Tibial nerve (tissue), 4 donors: ENCODE measurements at places on chromosomes 4 and X.

DNA sequence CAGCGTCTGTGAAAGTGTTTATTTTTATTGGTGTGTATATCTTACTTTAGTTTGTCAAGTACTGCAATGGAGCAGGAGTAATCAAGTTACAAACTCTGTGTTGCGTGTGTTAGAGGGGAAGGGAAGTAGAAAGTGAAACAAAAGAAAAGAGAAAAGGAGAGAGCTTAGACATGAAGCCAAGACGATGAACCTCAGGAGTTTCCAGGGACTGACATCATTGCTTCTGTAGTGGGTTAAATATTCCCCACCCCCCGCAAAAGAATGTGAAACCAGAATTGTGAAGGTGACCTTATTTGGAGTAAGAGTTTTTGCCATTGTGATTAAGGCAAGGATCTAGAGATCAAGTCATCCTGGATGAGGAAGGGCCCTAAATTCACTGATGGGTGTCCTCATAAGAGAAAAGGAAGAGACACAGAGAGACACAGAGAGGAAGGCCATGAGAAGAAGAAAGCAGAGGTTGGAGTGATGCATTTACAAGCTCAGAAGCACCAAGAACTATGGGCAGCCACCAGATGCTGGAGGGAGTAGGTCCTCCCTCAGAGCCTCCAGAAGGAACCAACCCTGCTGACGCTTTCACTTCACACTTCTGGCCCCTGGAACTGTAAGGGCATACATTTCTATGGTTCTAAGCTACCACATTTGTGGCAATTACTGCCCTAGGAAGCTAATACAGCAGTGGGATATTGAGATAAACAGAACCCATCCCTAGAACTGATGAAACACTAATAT is 173.6 kb upstream of the SFRP2 start:
- no peak for DNase-seq

DNA sequence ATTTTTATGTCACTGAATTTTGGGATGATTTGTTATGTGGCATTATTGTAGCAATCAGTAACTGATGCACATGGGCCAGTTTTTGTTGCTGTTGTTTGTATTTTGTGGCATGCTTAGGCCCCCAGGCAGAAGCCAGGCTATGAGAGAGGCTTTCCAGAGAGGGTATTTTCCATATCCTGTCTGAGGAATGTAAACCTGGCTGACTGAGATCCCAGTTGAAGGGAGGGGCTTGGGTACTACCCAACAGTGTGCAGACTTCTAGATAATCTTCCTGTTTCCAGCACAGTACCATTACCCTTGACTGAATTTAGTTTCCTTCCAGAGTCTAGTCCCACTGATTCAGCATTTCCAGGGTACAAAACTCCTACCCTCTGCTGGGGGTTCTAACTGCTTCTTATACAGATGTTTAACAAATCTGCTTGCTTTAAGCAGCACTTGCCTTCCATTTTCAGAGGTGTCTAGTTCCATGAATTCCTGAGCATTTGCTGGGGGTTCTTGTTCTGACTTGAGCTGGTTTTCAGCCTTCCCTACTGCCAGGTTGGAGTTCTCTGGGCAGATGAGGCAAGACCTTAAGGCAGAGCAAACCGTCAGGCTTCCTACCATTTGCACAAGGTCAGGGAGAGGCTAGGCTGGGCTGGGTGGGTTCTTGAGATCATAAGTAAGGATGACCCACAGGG is 104.7 kb upstream of the EGFL6 start:
- no peak for DNase-seq

DNA sequence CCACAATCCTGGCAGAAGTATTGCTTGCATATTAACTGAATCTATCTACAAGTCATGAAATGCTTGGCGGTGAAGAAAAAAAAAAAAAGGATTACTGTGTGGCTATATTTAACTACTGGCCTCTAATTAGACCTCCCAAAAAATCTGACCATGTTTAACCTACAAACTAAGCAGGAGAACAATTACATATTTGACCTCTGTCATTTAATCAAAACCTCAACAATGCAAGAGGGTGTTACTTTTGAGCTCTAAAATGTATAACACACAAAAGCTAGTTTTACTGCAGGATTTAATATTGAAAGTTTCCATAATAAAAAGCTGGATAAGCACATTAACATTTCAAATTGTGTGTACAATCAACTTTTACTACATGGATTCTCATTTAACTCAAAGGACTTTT is 1.5 kb downstream of the ITM2A start:
- no peak for DNase-seq

DNA sequence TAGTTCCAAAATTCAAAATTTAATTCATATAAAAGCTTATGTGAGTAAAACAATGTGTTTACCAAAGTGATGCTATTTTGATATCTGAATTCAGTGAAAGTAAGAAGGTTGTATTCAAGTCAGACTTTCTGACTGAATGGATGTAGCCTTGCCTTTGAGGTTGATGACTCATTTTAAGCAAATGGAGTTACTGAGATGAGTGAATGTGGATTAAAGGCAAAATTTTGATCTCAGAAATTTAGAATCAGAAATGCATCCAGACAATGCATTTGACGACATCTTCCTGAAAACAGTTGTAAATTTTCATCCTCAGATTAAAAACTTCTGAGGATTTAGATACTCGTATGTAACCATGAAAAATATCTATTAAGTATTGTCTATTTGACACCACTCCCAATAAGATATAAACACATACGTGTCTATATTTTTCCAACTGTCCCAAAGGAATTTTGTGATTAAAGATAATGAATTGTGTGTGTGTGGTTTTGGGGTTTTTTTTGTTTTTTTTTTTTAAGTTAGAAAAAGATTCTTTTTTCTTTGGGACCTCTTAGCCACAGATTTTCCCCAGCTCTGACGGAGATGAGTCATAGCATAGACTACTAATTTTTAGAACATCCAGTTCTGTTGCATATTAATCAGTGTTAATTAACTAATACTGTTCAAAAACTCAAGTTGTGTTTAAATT is 34.4 kb downstream of the NFKB1 start:
- no peak for DNase-seq

- DNase-seq: no peak
These were observed 55.7 kb downstream of the ANTXR2 start for GRCh38 chr4:80017125-80017854.

DNA sequence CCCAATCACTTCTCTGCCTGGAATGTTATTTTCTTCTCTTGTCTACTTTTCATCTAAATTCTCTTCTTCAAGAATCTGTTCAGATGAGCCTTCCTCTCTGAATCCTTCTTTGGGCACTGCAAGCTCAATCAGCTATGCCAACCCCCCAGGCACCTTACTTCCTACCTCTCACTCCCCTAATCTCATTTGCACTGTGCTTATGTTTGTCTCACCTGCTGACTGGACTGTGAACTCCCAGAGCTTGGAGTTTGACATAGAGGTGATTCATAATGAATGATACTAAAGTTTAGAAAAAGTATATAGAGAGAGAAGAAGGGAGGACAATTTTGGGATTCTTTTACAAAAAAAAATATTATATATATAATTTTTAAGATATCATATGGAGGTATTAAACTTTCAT is 36.3 kb downstream of the ANXA10 start:
- DNase-seq: no peak

DNA sequence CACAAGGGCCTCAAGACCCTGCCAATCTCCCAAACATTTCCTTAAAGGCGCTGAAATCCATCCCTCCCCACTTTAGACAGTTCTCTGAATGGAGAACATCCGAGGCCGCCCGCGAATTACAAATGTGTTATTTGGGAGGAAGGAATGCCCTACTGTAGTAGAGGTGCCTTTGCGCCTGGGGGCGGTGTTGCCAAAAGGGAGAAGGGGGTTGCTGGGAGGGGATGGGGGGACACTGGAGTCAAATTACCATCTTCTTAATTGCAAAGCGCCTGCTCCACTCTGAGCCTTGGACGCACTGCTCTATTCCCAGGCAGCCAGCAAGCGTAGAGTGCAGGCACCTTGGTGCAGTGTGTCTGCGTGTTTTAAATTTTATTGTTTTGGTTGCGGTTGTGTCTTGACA is 2.7 kb downstream of the TMEM255A start:
- no peak for DNase-seq

DNA sequence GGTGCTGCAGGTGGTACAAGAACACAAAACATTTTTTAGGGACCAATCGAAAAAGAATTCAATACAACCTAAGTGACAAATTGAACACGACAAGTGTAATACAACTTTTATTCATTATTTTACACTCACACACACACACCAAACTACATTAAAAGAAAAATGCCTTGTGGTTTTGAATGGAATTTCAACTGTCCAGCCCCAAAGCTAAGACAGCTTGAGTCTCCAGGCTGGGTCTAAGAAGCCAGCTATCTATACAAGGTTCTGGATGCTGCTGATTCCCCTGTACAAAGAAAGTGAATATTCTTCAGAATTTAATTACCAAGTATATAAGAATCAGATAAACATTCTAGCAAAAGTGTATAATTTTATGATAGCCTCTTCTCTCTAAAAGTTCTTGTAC is 118.2 kb downstream of the PPP3CA start:
- DNase-seq: no peak

DNA sequence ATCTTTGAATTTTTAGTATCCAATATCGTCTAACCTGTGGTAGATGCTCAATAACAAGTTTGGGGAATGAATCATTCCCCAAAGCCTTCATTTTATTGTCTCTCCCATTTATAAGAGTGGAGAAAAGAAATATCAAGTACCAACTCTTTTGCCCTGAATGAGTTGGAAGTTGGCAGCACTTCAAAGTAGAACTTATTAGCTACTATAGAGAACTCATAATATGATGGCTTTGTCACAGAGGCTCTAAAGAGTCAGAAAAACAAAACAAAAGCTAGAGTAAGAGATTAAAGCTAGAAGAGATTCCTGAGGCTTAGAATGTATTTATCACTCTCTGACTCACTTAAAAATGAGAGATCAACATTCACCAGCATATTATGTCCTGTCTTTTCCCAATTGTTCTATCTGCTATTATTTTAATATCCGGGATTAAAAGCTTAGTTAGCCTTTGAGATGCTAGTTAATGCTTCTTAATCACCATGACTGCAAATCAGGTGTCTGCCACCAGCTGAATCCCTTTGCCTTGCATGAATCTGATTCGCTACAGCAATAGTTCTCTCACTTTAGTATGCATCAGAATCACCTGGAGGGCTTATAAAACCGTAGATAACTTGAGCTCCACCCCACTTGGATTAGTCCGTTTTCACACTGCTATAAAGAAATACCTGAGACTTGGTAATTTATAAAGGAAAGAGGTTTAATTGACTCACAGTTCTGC is 77.9 kb downstream of the PALLD start:
- no peak for DNase-seq

- DNase-seq: no peak
These were observed 100.4 kb downstream of the MMRN1 start for GRCh38 chr4:89995006-89995405.

- DNase-seq: no peak
These were observed 130.8 kb upstream of the NPY2R start for GRCh38 chr4:155077452-155078229.

DNA sequence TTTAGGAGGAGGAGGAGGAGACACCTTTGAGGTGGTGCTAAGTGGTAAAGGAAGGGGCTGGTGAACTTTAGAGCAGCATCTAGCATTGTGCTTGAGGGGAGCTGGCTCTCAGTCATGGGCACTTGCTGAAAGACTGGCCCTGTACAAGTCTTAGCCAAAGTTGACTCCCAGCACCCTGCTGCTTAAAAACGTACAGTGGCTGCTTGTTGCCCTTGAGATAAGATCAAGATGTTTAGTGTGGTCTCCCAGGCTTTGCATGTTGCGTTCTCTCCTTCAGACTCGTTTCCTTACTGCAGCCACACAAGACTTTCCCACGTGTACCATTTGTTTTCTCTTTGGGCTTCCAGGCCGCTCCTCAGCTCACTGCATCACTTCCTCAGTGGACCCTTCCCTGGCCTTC is 1.8 kb downstream of the MED28 start:
- DNase-seq: no peak

DNA sequence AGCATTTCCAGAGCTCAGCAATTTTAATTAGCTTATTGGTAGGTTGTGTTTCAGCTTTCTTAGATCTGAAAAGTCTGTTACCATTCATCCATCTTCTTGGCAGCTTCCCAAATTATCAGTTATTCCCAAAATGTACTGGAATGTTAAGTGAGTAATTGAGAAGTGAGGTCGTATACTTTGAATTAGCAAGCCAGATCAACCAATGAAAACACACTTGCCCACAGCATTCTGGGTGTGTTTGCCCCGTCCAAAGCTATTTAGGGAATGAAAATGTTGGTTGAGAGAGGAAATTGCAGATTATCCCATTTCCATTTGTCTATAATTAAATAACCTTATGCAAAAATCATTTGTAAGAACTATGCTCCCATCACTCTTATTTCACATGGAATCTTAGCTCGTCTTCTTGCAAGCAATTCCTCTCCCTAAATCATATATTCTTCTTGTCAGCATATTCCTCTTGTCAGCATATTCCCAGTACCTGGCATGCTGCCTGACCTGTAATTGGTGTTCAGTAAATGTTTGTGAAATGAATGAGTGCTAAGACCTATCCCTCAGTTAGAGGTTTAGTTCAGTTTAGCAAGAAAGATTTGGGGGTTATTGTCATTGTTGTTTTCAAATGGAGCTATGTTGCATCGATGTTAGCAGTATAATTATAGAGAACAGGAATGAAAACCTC is 23.3 kb upstream of the ANTXR2 start:
- DNase-seq: no peak

DNA sequence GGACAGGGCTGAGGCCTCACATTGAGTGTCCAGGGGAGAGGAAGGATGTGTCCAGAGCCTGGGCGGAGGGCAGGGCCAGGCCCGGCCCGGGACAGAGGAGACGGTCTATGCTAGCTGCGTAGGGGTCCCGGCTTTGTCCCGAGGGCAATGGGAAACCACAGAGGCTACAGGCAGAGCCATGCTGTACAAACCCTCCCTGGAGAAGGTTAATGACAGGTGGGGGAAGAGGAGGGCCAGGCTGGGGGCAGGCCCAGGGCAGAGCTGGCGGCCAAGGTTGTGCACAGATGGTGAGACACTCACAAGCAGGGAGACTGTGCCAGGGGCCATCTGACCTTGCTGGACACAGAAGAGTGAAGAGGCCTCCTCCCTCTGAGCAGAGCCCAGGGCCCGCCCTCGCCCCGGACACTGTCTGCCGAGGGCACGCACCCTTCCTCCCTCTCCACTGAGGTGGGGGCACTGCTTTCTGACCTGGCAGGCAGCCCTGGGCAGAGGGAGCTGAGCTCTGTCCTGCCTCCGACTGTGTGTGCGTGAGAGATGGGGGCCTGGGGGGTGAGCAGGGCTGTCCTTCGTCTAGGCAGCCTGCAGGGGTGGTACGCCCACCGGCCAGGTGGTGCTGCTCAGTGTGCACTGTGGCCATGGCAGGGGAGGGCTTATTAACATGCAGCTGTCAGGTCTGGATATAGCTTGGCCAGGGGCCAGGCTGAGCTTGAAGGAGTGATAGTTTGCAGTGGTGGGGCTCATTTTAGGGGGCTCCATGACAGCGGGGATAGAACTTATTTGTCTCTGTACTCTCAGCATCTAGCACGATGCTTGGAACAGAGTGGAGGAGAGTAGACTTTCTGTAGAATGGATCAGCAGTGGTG is 75.7 kb upstream of the LRPAP1 start:
- no peak for DNase-seq

DNA sequence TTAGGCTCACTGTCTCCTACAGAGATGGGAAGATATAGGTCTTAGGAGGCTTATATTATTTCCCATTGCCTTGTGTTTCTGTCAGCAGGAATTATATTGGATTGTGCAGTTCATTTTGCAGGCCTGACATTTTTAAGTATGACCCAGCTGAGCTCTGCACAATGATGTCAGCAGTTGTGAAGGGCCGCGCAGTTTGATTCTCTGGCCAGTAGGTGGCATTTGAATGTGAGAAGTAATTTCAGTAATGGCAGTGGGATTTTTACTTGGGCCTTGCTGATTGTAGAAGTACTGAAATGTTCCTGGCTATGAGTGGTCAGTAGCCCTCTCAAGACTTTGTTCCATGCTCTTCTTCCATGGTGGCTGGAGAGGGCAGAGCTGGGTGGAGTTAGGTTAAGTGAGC is 247.2 kb upstream of the MTMR8 start:
- no peak for DNase-seq

GRCh38 chr4:46385946-46386345 is 4.0 kb downstream of the GABRA2 start:
- no peak for DNase-seq
